ENCODE measurements at places on chromosomes 11 and 22. TPM values are rescaled to one million over a fixed set of nuclear protein-coding genes. Genes with fewer than 3 reads are reported as not detected.

Gene CCDC73
- not detected for polyA plus RNA-seq

Gene MRGPRX4
- not detected for polyA plus RNA-seq

Gene RAG2
- not detected for polyA plus RNA-seq

Gene OR51E2
- not detected for polyA plus RNA-seq

- no peak for DNase-seq
Observed at GRCh38 chr11:69387409-69387885, 93.5 kb downstream of the MYEOV start.

GRCh38 chr11:83760932-83761331, 474.8 kb upstream of the CCDC90B start:
- no peak for DNase-seq

DNA sequence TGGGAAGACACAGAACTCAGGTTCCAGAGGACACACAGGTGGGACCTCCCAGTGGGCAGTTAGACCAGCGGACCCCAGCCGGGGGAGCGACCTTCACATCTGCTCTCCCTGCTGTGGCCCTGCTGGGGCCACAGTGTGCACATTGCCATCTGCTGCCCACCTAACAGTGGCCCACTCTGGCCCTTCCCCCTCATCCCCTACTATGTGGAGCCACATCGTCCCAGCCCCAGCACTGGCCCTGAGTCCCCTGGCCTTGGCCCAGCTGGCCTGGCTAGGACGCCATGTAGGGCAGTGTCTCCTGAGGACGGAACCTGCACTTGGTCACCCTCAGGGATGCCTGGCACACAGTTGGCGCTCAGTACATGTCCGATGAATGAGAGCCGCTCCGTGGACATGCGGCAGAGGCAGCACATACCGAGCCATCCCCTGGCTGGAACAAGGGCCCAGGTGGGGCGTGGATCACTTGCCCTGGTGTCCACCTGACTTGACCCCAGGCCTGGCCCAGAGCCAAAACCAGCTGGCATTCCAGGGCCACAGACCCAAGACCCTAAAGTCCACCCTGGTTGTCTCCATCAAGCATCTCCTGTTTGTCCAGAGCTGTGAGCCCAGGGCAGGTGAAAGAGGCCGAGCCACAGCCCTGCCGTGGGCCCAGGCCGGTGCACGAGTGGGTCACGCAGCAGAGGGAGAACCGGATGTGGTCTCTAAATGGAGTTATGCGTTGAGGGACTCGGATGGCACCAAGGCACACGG, 93.1 kb upstream of the FGF3 start:
- DNase-seq = no peak

GRCh38 chr11:126149759-126150625, 61.5 kb downstream of the RPUSD4 start:
- no peak for DNase-seq

- DNase-seq = peak; percentile 49
Observed at GRCh38 chr11:120548682-120549209, 37.2 kb downstream of the GRIK4 start.

GRCh38 chr11:105052487-105052886, 7.4 kb upstream of the CARD16 start:
- DNase-seq = no peak

DNA sequence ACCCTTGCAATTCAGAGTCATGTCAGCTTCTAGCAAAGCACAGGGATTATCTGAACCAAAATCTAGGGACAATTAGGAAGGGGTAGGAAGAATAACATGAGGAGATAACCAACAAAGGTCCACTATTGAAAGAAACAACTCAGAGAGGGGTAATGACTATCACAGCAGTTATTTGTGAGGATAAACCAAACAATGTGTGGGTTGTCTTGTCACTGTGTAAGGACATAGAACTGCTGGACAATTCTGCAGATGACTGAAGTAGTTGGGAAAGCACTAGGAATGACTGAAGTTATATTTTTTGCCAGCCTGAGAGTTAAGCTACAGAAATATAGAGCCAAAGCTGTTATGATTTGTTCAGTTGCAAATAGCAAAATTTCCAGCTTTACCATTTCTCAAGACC, 858.4 kb upstream of the CCDC90B start:
- DNase-seq = no peak

DNA sequence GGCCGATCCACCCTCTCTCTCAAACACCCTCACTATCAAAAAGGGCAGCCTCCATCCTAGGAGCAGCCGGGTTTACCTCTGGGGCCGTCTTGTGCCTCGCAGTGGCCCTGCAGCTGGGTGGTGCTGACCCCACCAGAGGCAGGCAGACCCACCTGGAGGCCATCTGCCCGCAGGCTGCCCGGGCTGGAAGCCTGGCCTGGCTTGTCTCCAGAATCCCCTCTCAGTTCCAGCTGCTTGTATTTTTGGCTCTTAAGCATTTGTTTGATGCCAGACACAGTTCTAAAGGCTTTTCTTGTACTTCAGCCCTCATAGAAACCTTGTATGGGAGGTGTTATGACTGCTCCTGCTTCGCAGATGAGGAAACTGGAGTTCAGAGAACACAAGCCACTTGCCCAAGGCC, 4.2 kb upstream of the NFAM1 start:
- DNase-seq = no peak

DNA sequence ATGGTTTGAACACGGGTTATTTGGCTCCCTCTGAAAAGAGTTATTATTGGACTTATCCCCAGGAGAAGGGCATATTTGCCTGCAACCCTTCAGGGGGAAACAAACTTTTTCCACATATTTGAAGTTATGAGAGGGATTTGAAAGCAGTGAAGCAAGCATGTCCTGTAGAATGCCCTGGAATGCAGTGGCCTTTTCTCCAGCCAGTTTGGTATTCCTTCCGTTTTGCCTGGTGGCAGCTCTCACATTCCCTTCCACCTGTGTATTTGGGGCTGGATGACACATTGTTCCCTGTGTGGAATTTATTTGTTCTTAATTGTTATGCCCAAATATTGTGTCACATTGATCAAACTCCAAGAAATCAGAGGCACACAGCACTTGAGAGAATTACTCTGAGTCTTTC, 59.0 kb downstream of the OSBP2 start:
- DNase-seq = no peak

DNA sequence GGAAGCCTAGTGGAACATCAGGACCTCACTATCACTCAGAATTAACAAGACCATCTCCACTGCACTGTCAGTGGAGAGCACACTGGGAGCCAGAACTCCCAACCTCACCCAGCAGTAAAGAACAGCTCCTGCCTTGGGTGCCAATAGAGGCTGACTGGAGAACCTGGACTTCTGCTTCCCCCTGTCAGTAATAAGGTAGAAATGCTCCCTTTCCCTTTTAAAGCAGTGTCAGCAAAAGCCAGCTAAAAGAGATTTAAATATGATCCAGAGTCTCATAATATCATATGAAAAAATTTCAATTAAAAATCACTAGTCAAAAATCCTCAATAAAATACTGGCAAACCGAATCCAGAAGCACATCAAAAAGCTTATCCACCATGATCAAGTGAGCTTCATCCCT, 82.8 kb downstream of the SPATA19 start:
- no peak for DNase-seq

DNA sequence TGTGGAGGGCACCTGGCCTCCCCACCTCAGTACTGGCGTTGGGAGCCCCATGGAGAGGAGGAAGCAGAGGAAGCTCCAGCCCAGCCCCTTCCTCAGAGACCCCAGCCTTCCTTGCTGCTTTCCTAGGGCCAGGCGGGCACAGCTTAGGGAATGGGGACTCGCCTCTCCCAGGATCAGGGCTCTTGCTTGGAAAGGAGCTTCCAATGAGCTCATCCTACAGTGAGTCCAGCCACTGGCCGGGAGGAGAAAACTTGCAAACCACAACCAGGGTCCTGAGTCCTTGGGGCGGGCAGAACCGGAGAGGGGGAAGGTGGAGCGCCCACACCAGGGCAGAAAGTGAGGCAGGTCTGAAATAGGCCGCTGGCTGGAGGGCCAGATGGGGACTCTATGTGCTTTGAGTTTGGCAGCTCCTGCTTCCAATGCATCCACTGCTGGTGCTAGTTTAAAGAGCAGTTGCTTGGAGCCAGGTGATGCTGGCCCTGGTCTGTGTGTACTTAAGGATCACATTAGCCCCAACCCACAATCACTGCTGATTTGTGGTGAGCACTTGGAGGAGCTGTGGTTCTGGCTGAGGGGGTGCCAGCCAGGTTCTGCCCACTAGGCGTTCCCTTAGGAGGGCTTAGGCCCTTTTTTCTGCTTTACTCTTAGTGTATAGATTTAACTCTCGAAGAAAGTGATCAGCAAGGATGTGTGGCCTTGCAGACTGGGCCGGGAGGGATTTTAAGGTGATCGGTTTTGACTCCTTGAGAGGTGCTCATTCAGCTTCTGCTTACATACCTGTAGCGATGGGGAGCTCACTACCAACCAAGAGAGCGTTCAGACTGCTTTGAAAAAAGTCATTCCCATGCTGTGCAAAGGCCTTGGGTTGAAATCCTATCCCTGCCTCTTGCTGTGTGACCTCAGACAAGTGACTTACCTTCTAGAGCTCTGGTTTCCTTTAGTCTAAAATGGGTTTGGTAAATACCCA, 81.9 kb downstream of the TP53I11 start:
- no peak for DNase-seq

GRCh38 chr11:132032555-132032954, 662.1 kb downstream of the NTM start:
- DNase-seq = no peak

Data from naive thymus-derived CD8-positive, alpha-beta T cell (primary cell).